ENCODE measurements at places on chromosomes 6 and 20.
A peak's percentile ranks its signal among the peaks of the same experiment; 100 is the strongest.

- peak; percentile 75 for DNase-seq
These were observed 22.6 kb downstream of the RNF217 start for GRCh38 chr6:124984668-124985338.

GRCh38 chr20:4109307-4109940 lies 94.1 kb upstream of the RNF24 start:
- DNase-seq, result no peak

DNA sequence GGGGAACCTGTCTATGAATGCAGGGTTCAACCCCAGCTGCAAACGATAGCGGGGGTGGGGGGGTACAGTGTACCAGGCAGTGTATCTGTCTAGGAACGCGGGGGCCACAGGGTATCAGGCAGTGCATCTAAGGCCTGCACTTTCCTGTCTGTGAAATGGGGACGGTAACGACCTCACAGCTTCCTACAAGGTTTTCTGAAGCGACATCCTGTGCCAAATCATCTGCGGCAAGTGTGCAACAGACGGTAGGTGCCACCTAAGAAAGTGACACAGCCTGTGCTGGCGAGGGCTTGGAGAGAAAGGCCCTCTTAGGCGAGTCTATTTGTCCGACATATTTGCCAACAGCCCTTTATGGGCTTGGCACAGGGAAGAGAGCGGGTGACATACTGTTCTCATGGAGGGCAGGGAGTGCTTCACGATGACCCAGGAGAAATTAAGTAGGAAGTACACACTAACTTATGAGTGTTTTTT lies 3.8 kb downstream of the DIDO1 start:
- no peak for DNase-seq

DNA sequence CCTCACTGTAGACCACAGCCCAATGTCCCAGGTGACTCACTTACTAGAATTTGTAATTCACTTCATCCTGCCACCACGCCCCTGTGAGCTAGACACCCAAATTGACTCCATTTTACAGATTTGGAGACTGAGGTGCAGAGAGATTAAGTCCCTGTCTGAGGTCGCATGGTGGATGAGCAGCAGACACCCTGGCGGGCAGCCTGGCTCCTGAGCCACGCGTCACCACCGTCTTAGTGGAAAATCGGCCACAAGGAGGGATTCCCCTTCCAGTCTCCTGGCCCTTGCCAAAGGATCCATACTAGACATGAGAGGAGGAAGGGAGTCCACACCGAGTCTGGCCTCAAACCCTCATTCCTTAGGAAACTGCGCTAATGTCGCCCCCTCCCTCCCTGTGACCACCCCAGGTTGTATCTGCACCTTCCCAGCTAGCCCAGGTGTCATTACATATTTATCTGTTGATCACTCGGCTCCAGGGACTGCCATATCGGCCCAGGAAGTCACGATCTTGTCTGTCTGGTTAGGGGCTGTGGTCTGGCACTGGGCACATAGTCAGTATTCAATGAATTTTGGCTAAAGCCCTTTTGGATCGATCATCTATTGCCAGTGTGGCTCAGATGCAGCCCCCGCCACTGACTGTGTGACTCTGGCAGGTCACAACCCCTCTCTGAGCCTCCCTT lies 25.7 kb upstream of the PTGIS start:
- DNase-seq, result no peak

GRCh38 chr6:27296106-27296783 lies 15.8 kb downstream of the POM121L2 start:
- DNase-seq, result peak; percentile 53

DNA sequence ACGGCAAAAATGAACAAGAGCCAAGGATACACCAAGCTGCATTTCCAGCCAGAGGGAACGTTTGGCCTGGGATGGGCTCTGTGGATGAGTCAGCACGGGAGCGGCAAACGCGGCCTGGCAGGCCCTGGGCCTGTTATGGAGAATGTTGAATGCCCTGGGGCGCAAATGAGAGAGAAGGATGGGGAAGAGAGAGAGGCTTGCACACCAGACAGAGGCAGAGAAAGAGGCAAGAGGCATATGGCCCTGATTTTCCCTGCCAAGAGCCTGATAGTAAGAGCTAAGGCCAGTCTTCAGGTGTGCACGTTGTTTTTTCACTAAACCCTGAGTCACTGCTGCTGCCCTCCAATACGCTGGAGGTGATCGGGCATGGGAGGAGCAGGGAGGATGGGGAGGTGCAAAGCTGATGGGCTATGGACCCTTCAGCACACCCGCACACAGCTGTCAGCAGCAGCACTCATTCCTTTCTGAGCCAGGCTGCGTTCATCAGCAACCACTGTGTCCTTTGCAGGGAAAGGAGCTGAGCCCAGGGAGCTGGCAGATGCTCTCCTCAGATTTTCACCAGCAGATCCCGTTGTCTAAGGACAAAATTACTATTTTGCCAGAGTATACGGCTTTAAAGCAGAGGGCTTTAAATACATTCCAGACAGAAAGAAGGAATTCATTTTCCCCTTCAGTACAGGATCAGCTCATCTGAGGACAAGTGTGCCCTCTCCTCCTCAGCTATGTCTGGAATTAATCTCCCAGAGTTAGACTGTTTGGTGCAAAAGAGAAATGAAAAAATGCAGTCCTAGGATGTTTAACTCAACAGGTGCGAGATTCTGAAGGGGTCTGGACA lies 61.7 kb upstream of the SLC22A23 start:
- DNase-seq, result peak; percentile 72

DNA sequence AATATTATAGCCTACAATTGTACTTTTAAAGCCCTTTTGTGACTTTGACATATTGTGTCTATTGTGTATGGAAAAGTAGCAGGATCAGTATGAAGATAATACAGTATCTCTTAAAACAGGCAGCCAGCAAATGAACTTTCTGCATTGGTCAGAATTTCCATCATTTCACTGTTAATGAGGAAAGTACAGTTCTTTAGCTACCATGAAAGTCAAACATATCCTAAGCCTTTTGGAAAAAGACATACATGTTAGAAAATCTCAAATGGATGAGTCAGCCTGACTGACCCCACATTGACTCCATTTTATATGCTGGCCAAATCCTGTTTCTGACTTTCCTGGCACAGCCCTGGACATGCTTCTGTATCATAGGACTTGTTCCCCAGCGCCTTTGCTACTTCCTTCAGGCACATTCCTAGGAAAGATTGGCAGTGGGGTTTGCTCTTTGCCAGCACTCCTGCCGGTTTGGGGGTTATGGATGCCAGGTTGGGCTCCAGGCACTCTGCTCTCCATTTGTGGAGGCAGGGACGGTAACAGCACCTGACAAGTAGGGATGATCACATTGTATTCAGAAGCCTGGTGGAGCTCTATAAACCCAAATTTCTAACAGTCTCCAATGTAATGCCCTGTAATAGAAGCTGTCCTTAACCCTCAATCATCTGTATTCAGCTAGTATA lies 43.7 kb downstream of the TOP1 start:
- DNase-seq, result peak; percentile 85

DNA sequence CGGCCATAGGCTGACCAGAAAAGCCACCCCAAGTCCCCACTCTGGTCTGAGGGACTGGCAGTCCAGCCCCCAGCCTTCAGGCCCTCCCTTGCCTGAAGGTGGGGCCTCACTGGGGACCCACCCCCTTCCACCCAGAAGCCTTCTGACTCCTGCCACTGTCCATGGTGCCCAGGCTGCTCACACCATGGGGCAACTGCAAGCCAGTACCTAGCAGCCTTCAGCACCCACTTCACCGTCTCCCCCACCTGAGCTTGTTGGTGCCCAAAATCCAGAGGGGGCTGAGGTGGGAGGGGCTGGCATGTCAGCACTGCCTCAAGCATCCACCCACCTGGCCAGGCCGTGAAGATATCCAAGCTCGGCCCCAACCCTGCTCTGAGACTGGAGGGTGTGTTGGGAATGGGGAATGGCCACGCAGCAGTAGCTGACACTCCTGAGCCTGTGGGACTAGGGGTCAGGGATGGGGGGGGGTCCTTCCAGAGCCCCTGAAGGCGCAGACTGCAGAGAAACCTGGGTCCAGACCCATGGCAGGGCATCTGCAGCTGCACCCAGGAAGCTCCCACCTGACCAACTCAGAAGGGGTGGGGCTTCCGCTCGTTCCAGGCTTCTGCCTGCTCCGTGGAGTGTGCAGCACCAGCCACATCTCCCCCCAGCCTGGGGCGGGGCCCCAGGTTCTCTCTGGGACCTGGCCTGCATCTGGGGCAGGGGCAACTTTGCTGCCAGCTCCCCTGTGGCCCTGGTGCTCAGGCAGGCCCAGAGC lies 942.1 kb upstream of the EPHA7 start:
- DNase-seq, result no peak

DNA sequence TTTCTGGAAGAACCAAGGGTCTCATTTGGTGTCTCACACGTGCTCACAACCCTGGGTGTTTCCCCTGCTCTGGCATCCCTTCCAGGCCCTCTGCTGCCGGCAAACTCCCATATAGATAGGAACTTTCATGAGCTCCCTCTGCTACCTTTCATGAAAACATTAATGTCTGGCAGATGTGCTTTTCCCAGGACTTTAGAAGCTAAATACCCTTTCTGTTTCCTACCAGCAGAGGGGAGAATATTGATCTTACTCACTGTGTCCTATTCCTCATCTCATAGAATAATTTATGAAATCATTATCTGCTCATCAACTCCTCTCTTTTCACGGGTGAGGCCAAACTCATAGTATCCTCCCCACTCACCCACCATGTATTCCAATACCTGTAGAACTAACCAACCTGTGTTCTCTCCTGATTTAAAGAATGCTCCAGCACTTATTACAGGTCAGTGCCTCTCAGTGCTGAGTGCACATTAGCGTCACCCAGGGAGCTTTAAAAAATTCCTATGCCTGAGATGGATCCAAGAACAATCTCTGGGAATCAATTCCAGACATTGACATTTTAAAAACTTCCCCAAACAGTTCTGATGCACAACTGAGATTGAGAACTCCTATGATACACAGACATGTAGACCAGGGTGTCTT lies 298.5 kb upstream of the JAG1 start:
- DNase-seq, result no peak

DNA sequence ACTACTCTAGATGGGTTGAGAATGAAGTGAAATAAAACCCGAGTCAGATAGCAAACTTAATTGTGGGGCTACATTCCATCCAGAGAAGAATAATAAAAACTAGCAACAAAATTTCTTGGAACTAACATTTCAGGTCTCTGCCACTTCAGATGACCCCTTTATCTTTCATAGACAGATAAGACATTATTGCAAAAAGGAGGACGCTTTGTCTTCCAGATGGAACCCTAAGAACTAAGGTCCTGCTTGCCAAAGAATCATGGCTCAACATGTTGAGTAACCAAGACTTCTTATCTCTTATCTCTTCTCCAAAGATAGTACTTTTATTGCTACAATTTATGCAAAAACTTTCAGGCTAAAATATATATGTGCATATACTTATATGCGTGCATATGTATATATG lies 221.1 kb upstream of the PREP start:
- no peak for DNase-seq

DNA sequence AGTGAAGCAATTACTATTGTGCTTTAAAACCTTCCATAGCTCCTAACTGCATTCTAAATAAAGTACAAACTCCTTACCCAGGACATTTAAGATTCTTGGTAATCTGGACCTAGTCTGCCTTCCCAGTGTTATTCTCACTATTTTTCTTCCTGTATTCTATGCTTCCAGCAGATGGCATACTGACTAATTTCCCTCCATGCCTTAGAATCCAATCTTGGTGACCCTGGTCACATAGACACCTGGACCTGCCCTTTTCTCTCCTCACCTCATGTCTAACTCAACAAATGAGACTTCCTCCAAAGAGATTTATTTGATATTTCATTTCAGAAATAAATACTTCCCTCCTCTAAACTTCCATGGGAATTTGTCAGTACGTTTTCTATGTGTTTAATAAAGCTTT lies 25.8 kb downstream of the ROS1 start:
- DNase-seq, result peak; percentile 12

GRCh38 chr6:12047304-12047703 lies 35.2 kb downstream of the HIVEP1 start:
- DNase-seq, result no peak

GRCh38 chr6:15044146-15044882 lies 201.6 kb upstream of the JARID2 start:
- DNase-seq, result no peak

- DNase-seq, result no peak
These were observed 88.0 kb upstream of the CD83 start for GRCh38 chr6:14029605-14030004.

DNA sequence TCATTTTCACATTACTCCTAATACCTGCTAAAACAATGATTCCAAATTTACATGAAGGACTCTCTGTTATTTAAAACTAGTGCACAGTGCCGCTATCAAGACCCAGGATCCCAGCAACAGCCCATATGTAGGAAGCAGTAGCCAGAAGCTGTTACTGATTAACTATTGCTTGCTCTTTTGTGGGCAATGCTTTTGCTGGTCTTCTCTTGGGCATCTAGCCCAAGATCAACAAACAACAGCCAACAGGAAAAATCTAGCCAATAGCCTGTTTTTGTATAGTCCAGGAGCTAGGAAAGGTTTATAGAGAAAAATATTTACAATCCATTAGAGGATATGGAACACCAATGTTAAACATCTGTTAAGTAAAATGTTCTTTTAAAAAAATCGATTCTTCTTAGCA lies 22.1 kb upstream of the TENT5A start:
- DNase-seq, result no peak

GRCh38 chr20:31948008-31948407 lies 3.8 kb downstream of the PDRG1 start:
- no peak for DNase-seq

DNA sequence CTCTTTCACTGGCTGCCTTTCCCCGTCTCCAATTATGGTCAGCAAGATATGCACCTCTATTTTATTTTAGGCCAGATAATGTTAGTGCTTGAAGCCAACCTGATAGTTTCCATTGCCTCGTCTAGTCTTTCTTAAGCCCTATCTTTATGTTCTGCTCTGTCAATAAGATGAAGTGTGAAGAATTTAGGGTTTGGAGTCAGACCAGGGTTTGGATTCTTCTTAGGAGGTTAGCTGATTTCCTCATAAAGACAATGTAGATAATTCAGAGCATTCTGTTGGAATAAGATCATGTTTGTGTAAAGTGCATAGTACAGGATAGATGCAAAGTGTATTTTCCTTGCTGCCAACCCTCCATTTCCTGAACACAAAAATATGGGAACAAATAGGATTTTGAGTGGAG lies 43.8 kb downstream of the PKIB start:
- no peak for DNase-seq

- DNase-seq, result no peak
These were observed 9.6 kb upstream of the MANBAL start for GRCh38 chr20:37279820-37280219.
